T-helper 2 cell (primary cell): ENCODE measurements at places on chromosomes 5 and 9.

GRCh38 chr5:77129391-77129990 lies 42.4 kb upstream of the ZBED3 start:
- DNase-seq: no peak

- peak; percentile 86 for DNase-seq
These were observed 226.3 kb downstream of the AOPEP start for GRCh38 chr9:94952565-94953373.

GRCh38 chr5:125974679-125975078 lies 448.5 kb upstream of the GRAMD2B start:
- no peak for DNase-seq

GRCh38 chr5:112885001-112885400 lies 23.9 kb downstream of the SRP19 start:
- no peak for DNase-seq

DNA sequence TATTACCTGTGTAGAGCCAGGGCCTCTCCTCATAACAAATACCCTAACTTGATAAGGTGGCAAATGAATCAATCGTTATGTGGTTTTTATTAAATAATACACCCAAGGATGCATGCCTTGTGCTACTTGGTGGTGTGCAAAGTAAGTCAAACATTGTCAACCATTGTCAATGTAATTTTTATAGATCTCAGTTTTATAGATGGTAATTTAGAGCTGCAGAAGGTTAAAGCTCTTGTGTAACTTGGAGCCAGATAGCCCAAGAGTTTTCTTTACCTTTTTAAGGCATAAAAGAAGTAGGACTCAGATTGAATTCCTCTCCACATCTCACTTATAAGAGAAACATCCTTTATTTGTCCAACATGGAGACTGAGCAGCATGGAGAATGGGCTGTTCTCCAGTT lies 304.7 kb downstream of the NTRK2 start:
- no peak for DNase-seq

- no peak for DNase-seq
These were observed 47.1 kb upstream of the POU4F3 start for GRCh38 chr5:146291421-146292074.

DNA sequence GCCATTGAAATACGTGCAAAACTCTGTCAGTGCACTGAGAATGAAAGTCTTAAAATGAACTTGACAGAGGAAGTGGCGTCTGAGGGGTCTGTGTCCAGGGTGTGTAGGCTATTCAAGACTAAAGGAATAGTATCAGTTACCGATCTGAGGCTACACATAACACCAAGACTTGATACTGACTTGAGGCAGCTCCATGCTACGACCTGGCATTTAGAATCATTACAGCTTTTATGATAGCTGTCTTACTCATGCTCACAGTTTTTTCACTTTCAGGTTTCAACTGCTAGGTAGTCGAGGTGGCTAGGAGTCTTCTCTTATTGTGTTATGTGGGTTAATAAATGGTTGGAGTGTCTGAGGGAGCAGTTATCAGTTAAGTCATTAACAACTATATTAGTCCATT lies 92.8 kb upstream of the SLCO6A1 start:
- DNase-seq: no peak

GRCh38 chr5:172749881-172750633 lies 20.9 kb downstream of the DUSP1 start:
- no peak for DNase-seq

DNA sequence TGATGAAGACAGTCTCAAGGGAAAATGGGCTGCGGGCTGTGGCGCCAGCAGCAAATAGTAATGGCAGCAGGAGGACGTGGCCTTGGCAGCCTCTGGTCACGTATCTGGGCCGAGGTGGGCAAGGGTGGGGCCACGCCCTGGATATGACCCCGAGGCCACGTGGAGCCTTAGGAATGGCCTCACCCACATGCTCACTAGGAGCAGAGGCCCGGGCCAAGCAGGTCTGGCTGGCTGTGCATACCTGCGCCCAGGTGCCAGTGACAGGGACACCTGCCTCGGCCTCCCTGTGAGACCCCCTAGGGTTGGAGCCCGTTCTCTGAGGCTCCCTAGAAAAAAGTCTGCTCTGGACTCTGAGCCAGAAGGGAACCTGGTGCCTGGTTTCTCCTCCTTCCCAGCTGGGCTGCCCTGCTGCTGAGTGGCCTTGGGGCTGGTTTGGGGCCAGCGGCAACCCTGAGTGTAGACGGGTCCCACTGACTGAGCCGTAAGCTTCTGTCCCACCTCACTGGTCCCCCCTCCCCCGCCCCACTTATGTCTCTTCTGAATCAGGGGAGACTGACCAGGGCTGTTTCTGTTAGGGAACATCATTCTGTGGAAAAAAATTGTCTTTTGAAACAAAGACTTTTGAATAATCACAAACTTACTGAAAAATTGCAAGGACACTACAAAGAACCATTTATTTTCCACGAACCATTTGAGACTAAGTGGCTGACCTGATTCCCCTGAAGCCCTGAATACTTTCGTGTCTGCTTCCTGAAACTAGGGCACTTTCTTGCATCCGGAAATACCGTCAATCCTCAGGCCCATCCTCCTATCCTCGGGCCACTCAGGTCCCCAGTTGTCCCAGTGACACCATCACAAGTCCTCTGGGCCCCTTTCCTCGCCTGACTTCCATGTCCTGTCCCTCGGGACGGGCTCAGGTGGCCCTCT lies 60.8 kb downstream of the WNK2 start:
- no peak for DNase-seq

DNA sequence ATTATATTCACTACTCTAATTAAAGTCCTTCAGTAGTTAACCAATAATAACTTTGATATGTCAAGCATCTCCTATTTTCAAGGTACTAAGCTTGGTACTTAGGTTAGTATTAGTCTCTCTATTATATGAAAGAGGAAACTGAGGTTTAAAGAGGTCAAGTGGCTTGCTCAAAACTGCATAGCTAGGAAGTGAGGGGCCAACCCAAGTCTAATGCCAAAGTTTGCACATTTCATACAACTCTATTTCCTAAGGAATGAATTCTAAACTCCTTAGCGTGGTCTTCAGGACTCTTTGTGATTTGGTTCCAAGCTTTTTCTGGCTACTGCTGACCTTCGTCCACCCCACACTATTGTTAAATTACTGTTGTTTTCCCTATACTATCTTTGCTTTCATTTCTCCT lies 9.9 kb upstream of the SHOC1 start:
- no peak for DNase-seq

DNA sequence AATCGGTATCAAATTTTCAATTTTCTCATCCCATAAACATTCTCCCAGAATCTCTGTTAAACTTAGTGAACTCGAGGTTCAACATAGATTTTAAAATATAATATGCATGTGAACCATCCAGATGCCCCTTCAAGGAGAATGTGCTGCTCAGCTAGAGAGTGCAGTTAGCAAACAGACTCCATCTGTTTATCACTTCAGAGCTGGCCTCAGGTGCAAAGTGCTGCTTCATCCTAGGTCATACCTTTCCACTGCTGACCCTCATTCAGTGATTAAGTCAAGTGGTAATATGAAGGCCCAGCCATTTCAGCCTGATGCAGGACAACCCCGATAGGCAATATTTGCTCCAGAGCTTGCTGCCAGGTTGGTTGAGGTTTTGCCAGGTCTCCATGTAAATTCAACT lies 339.0 kb upstream of the POU5F2 start:
- no peak for DNase-seq

- no peak for DNase-seq
These were observed 35.7 kb upstream of the SLC36A2 start for GRCh38 chr5:151383011-151383410.

- no peak for DNase-seq
These were observed 68.2 kb downstream of the UBE2QL1 start for GRCh38 chr5:6516823-6517222.

- no peak for DNase-seq
These were observed at the start of gene FSTL4 for GRCh38 chr5:133612249-133612860. Gene FSTL4, minus strand, starts transcription at chr5:133612541.
